ENCODE measurements at places on chromosomes 1 and 21.
A peak's percentile ranks its signal among the peaks of the same experiment; 100 is the strongest.

DNA sequence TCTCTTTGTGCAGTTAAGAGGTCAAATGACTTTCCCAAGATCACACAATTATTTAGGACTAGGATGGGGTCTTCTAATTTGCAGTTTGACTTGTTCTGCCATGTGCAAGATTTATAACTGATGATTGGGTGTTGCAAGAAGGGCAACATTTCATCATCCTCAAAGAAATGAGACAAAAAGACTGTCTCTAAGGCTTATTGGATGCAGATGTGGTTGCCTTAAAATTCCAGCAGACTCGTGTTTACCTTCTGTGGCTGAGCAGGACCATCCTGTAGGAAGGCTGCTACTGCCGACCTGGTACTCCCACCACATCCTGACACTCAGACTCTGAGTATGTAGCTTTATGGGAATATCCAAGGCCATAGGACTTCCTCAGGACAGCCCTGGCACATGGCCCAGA is 99.9 kb upstream of the SGIP1 start:
- DNase-seq, result no peak

DNA sequence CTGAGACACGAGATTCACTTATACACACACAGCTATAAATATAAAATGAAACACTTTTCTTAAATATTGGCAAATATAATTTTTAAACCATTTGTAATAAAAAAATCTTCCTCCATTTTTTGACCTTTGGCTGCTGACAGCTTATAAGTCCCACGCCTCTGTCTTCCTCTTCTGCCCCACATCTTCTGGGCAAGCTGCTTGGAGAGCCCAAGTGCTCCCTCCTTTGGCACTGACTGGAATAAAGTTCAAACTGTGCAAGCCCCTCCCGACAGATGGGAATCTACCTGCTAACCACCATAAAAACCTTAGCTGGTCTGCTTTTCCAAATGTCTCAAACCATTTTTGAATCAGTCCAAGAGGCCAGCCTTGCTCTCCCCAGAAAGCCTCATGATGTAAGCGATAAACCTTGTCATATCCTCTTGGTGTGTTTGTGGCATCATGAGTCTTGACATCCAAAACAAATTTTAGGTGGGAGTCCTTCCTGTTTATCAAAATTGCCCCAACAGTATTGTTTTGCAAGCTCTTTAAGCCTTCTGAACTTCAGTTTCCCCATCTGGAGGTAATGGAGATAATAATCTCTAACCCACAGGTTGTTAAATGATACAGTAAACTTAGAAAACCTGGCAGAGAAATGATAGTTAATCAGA is 99.8 kb downstream of the SNX7 start:
- no peak for DNase-seq

GRCh38 chr1:81812712-81813111 is 12.0 kb downstream of the ADGRL2 start:
- no peak for DNase-seq

GRCh38 chr1:201361652-201362504 is 15.6 kb downstream of the TNNT2 start:
- peak; percentile 26 for DNase-seq

GRCh38 chr1:111988743-111989453 is 570 bp downstream of the KCND3 start:
- no peak for DNase-seq

GRCh38 chr1:83689921-83690868 is 308.7 kb downstream of the TTLL7 start:
- no peak for DNase-seq

DNA sequence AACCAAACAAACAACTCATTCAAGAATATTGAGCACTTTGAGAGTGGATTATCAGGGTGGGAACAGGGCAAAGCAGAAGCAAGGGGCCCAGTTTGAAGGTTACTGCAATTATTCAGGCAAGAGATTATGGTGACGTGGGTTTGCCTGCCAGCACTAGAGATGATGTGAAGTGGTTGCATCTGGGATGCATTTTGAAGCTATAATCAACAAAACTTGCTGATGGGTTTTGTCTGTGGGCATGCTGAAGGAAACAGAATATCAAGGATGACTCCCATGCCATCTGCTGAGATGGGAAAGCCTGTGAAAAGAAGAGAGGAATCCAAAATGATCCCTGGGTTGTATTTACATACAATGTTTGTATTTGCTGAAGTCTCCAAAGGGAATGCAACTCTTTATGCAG is 224.3 kb upstream of the GREM2 start:
- no peak for DNase-seq

Data from substantia nigra (tissue), 51 donors.